GM12891 (cell line): ENCODE measurements at places on chromosomes 13 and 19.

- no peak for DNase-seq
Observed at GRCh38 chr19:17794731-17795494, at the start of gene B3GNT3. Gene B3GNT3 (plus strand): TSS chr19:17795138. CDS start chr19:17807808, 12,670 bp downstream.

GRCh38 chr13:78015782-78016181 lies 97.2 kb upstream of the EDNRB start:
- no peak for DNase-seq

- no peak for DNase-seq
Observed at GRCh38 chr13:28353679-28354078, 141.2 kb downstream of the FLT1 start.

GRCh38 chr19:16428372-16429036 lies 43.3 kb downstream of the EPS15L1 start:
- no peak for DNase-seq

- DNase-seq = no peak
Observed at GRCh38 chr13:83883061-83883523, 818 bp upstream of the SLITRK1 start.

DNA sequence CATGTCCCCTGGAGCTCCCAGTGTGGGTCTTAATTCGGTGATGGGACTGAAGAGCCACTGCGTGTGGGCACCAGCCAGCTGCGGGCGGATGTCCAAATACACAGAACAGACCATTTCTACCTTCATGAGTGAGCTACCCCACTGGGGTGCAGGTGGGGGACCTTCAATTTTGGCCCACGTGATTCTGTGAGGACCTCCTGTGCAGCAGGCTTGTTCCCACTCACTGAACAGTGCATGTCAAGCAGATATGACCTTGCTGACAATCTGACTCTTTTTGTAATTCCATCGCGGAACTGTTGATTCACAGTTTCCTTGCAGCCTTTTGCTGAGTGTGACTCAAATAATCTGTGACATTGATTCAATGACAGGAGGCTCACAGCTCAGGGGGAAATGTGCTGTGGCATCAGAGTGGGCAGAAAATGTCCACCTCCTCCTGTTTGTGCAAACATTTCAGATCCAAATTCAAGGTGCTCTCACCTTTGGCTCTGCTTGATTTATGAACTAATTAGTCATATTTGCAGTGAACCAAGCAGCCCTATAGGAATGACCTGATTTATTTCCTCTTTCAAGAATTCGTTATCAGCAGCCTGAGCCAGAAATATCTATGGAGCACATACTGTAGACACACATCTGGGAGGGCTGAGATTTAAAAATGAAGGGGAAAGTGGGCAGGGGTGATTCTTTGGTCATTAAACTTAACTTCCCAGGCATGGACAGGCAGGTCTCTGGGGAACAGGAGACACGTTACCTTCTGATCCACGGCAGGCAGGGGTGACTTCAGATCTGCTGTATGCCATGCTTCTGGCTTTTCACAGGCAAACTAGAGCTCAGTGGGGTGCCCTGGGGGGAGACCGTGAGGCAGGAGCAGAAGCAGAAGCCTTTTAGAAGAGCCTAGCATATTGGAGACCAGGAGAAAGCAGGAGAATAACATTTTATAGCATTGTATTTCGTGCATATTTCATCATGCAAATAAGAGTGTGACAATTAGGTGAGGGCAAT lies 170.0 kb upstream of the KL start:
- no peak for DNase-seq

DNA sequence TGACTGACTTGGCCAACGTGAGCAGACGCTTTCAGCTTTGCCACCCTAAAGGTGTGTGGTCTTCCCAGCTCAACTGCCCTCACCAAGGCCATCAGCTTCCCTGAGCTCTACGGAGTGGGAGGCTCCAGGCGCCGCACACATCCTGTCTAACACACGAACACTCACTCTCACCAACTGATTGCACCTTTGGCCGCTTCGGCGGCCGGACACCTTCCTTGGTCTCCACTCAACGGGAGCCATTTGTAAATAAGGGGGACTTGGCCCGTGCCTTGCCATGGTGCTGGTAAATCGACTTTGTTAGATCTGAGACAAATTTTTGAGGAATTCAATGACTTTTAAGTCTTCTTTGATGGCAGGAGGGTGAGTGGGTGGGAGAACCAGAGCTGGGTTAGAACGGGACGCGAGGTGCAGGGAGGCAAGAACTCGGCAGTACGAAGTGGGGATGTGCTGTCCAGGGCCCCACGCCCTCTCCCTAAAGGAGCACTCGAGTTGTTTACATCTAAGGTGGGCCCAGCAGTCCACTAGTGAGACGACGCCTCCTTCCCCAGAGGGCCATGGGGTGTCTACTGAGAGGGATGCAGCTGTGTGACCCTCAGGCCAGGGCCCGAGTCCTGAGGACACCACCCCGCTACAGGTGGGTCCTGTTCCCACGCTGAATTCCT lies 4.4 kb downstream of the C13orf46 start:
- no peak for DNase-seq

GRCh38 chr13:32135056-32135390 lies 103.4 kb downstream of the FRY start:
- no peak for DNase-seq

- DNase-seq = no peak
Observed at GRCh38 chr13:70502944-70503343, 394.7 kb upstream of the KLHL1 start.

GRCh38 chr13:28753208-28753892 lies 34.6 kb upstream of the SLC46A3 start:
- no peak for DNase-seq
